ENCODE measurements at places on chromosomes 12 and 14.
A peak's percentile ranks its signal among the peaks of the same experiment; 100 is the strongest.

- DNase-seq = no peak
Measured at GRCh38 chr12:7100239-7100638, 8.0 kb upstream of the C1R start.

DNA sequence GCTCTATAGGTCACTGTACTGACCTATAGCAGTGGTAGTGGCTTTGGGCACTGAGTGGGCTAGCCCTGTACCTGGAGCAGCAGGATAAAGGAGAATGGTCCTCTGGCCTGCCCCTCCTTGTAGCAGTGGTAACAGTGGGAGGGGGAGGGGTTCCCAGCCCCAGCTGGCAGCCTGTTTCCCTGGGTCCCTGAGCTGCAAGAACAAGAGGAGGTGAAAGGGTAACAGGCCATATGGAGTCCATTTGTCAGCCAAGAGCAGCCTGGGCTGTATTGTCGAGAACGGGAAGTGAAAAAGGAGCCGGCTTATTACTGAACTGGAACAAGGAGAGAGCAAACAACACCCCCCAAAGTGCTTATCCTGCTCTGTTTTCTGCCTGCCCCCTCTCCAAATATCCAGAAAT lies 73.8 kb upstream of the SRSF5 start:
- DNase-seq = no peak

DNA sequence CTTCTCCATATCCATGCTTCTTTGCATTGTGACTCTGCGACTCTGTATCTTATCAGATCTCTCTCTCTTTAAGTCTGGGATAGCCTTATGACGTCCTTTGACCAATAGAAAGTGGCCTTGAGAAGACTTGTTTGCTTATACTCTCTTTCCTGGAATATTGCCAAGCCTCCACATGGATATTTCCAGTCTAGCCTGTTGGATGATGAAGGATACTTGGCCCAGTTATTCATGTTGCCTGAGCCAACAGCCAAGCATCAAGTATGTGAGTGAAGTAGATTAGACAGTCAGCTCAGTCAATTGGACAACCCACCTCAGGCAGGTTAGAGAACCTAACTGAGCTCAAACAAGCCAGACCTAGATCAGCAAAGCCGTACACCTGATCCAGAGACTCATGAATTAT lies 864.2 kb upstream of the MGAT4C start:
- no peak for DNase-seq

DNA sequence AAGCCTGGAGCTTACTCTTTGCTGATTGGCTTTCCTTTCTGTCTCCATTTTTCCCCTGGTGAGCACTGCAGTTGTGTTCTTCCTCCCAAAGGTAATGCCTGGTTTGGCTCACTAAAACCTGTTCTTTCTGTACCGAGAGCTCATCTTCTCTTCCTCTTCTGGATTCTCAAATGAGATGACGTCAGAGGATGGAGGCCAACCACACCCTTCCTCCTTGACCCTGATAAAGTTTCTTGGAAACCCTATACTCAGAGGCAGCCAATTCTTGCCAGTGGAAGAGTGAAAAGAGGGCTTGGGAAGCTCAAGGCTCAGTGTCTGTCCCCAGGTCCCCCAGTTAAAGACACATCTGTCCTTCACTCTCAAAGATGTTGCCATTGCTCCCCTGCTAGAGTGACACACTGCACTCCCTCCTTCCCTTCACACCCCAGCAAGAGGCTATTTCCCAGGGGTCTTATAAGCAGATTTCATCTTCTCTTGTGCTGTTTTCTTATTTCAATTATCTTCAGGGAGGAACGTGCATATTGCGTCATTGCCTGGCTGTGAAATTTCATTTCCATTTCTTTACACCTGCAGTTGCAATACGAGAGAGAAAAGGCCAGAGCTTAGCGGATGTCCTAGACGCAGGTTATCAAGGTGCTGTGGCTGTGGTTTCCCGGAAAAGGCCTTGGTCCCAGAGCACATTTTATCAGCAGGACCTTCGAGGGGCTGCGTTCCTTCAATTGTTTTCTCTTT lies 27.3 kb downstream of the NTF3 start:
- DNase-seq = no peak

- DNase-seq = no peak
Measured at GRCh38 chr14:59836116-59836515, 34.5 kb downstream of the RTN1 start.

DNA sequence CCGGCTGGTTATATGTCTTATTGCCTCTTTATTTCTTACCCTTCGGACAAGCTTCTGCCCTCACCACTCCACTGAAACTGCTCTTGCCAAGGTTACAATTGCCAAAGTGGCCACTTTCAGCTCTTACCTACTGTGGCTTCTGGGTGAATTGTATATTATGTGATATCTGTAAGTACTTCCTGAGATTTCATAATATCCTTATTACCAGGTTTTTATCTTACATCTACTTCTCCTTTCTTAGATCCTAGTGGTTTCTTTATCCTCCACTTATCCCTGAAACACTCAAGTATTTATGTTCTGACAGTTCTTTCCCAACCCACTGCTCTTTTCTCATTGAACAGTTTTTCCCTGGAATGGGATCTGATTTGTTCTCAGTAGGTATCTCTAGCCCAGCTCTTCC lies 10.5 kb downstream of the CELA1 start:
- DNase-seq = no peak

DNA sequence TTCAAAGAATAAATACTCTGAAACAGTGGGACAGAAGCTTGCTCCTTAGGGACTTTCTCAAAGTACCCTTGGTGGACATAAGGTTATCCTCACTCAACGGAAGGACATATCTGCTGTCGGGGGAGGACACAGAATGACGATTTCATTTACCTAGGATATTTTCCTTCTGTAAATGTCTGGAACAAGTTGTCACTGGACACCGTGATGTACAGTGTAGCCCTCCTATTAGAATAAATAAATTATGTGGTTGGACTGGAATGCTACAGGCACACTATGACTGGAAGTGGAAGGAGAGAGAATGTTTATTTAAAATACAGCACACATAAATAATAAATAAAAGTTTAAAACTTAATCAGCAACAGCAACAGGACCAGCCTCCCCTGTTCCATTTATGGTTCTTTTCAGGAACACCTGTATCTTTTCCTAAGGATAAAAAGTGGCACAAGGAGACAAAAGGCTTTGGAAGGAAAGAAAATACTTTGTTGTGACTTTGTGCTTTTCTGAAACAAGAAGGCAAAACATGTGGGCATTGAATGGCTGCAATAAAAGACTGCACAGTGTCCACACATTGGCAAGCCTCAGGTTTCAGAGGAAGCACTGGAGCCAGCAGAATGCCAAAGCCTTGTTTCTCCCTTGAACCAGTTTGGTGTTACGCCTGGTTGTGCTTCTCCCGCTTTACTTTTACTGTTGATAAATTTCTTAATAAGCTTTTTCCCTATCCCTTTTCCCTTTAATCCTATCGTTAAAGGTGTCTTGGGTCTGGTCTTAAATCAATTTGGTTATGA lies 36.8 kb downstream of the FGD4 start:
- DNase-seq = no peak

- DNase-seq = peak; percentile 72
Measured at GRCh38 chr12:118979763-118980406, 1.5 kb upstream of the SRRM4 start.

DNA sequence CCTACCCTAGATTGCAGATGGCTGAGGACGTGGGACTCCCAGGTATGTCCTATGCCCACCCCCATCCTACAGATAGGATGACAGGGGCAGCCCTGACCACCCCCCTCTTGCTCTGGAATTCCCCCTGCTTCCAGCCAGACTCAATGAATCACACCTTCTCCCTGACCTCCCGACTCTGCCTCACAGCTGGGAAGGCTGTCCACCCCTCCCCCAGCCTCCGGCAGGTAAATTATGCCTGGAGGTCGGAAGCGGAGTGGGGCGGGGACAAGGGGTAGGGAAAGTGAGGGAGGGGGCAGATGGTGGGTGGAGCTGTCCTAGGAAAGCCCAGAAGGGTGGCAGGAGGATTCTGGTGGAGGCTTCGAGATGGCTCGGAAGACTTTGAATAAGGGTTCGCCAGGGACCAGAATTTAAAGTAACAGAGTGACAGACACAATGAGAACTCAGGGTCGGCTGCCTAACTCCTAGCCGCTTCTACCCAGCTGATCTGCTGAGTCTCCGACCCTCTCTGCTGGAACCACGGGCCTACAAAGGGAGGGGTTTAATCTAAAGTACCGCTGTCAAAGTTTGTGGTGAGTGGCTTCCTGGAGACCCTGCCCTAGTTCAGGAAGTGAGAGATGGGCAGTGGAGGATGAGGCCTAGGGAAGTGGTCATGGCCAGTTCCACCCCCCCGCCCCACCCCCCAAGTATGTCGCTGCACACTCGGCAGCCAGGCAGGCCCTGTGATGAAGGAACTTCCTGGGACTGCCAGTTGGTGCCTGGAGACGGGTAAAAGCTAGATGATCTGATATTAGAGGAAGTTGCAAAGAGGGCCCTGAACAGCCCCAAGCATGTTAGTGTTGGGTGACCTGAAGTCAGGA lies 4.2 kb downstream of the PLEKHG3 start:
- no peak for DNase-seq

DNA sequence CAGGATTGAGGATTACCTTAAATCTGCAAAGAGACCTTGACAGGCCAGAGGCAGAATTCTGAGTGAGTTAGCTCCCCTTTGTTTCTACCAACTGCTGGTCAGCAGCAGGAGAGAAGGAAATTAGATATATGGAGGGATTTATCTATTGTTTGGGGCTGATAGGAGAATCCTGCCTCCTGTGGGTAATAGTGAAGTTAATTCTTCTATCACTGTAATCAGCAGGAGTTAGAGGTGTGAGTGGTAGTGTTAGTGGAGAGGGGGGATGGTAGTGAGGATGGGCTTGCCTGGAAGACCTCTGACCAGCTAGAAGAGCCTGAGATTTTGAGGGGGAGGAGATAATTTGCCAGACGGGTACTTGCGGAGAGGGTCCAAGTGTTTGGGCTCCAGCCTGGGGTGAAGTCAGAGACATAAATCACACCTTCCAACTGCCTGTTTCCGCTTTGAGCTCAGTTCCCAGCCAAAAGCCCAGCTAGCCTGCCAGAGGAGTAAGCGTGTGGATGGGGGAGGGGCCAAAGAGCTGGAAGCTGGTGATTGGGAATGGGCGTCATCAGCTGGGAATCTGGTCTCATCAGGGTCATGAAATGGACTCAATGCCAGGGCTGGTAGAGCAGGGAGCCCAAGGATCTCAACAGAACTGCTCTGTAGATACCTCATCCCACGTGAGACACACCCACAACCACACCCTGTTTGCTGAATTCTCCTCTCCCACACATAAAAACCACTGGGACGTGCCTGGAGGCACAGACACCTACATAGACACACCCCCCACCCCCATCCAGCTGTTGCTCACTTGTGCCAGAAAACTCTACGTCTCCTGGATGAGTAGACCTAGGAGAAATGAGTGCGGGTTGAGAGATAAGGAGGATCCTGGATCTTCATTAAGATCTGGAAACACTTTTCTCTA lies 13.1 kb upstream of the ITGA5 start:
- peak; percentile 75 for DNase-seq

DNA sequence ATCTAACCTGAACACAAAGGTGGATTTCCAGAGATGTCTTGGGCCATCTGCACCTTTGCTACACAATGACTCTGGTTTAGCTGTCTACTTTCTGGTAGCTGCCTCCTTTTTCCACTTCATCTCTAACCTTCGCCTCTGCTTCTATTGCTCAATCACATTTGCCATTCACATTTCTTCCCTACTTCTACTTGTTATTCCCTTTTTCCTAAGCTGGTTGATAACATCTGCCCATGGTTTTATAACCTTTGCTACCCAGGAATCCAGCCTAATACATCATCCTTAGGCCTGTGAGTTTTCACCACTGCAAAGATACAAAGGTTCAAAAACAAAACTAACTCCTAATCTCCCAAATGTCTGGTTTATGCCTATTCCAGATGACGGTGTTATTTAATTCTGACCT lies 13.2 kb downstream of the SPPL3 start:
- DNase-seq = no peak

- DNase-seq = no peak
Measured at GRCh38 chr12:117096501-117097042, 2.6 kb downstream of the TESC start.

- peak; percentile 49 for DNase-seq
Measured at GRCh38 chr12:53676656-53677015, 753 bp upstream of the ATP5MC2 start.

DNA sequence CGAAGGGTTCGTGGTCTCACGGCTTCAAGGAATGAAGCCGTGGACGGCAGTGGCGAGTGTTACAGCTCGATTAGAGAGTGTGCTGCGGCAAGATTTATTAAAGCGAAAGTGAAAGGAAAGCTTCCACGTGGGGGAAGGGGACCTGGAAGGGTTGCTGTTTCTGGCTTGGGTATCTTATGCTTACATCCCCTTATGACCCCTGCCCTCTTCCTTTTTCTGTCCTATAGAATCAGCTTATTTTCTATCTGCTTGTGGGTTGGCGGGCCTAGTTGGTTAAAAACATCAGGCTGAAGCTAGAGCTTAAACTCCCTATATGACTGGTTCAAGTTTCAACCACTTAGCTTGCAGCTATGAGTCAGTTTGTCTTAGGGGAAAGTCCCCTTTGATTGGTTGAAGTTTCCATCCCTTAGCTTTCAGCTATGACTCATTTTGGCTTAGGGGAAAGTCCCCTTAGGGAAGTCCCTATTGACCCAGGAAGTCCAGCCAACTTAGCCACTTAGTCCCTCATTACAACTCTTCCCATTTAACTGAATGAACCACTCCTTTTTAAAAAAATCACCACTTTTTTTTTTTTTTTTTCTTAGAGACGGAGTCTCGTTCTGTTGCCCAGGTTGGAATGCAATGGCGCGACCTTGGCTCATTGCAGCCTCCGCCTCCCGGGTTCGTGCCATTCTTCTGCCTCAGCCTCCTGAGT lies 1494.7 kb upstream of the TMEM132C start:
- no peak for DNase-seq

- DNase-seq = no peak
Measured at GRCh38 chr12:55703288-55703687, 4.4 kb downstream of the ITGA7 start.

DNA sequence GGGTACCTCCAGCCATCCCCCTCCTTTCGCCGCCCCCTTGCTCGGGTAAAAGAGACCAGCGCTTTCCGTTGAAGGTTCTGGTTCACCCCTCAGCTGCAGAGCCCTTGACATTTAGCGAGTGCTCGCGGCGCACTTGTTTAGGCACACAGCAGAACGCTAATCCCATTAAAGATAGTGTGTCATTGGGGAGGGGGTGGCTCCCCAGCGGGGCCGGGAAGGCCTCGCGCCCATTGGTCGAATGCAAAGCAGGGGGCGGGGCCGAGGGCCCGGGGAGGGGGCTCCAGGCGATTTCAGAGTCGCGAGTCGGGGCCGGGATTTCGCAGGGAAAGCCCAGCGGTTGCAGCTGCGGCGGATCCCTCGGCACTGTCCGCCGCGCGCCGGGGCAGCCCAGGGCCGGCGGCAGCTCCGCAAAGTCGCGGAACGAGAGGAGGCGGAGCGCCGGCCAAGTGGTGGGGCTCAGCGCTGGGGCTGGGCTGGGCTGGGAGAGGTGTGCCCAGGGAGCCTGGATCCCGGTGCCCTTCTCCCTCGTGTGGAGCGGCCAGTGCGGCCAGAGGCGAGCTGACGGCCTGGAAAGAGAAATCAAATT lies 122.9 kb downstream of the TSPAN9 start:
- DNase-seq = peak; percentile 80

GRCh38 chr12:28096649-28097048 lies 93.6 kb upstream of the CCDC91 start:
- no peak for DNase-seq

DNA sequence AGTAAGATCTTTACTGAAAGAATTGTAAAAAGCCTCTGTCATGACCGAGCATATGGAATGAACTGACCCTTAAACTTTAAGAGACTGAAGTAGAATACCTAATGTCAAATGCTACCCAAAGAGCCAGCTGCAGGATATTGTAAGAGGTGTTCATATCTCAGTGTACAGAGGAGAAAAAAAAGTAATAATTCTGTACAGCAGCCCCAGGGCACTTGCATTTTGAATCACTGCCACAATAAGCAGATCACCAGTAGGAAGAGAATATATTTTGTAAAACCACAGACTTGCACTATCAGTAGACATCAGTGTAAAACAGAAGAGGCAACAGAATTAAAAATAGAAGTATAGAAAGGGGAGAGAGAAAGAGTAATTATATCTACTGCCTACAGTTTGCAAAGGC lies 162.6 kb downstream of the PPFIA2 start:
- no peak for DNase-seq
